ENCODE measurements at places on chromosomes 4 and X.

DNA sequence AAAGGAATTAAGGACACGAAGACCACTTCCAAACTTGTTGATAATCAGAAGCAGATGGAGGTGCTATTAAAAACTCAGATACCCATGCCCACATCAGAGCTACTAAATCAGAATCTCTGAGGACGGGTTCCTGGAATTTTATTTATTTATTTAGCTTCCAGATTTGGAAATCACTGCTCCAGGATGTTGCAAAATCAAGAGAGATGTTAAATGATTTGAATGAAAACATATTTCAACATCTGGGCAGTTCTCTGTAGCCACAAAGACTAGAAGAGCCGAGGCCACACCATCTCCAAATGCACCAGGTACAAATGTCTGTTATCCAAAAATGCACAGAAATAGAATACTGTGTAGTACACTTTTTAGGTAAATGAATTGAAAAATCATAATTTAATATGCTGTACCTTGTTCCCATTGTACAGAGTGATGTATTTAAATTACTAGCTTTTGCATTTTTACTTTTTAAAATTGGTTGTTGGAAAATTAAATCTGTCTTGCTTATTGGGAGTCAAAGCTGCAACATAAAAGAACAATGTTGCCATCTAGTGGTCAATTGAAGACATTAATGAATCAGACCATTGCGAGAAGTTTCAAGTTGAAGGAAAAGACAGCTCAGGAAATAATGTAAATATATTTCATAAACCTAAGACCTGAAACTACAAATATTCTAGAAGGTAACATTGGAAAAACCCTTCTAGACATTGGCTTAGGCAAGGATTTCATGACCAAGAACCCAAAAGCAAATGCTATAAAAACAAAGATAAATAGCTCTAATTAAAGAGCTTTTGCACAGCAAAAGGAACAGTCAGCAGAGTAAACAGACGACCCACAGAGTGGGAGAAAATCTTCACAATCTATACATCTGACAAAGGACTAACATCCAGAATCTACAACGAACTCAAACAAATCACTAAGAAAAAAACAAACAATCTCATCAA lies 151.3 kb upstream of the TTC29 start:
- DNase-seq = no peak

DNA sequence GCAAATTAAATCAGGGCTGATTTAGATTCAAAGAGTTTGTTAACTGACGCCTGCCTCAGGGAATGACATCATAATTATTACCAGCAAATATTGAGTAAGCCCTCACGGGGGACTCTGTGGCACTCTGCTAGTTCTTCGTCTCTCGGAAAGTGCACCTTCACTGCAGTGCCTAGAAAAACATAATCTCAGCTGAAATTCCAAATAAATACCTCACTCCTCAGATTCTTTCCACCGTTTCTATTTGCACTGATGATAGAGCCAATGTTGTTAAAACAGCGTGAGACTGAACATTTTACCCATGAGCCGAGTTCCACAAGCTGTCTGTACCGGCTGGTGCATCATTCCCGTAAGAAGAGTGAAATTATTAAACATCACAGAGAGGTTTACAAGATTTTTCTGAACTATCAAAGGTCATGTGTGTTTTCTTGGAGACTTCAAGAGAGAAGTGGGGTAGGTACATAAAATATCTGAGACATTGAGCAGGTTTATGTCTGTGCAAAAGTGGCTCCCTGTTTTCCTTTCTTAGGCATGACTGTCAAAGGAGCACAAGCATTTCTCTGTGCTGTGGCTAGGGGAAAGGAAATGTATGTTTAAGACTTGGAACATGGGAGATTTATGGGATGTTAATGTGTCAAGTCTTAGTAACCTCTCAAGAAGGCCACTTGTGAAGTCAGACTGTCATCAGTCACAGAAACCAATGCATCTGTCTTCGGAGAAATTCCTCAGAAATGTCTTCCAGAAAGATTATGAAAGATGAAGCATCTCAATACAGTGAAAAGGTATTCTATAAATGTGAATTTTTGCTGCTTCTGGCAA lies 119.6 kb downstream of the CBLL2 start:
- DNase-seq = no peak

GRCh38 chrX:43808231-43808630 lies 74.0 kb downstream of the MAOB start:
- DNase-seq = no peak

GRCh38 chr4:181671672-181672071 lies 571.5 kb upstream of the TENM3 start:
- no peak for DNase-seq

DNA sequence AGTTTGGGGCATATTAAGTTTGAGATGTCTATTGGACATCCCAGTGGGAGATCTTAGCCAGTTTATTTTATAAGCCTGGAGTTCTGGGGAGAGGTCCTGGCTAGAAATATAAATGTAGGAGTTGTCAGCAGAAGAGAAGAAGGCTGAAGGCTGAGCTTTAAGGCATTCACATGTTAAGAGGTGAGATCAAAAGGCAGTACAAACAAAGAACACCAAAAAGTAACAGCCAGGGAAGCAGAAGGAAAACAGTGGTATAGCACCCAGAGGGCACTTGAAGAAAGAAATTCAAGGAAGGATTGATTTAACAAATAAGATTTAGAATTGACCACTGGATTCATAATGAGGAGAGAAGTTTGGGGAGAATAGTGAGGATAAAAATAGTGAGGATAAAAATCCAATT lies 141.2 kb upstream of the ATOH1 start:
- DNase-seq = no peak

- no peak for DNase-seq
Measured at GRCh38 chr4:10104211-10104990, 12.2 kb downstream of the WDR1 start.

DNA sequence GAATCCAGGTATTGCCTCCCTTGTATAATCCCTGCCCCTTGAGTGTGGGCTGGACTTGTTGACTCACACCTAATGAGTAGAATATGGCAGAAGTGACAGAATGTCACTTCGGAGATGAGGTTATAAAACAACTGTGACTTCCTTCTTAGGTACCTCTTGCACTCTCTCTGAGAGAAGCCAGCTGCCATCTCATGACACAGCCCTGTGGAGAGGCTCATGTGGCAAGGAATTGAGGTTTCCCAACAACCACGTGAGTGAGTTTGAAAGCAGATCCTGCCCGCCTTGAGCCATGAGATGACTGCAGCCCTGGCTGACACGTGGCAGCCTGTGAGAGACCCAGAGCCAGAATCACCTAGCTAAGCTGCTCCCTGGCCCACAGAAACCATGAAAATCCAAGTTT lies 13.5 kb downstream of the ASB11 start:
- no peak for DNase-seq

GRCh38 chr4:8442596-8443358 lies 2.2 kb downstream of the TRMT44 start:
- DNase-seq = no peak

DNA sequence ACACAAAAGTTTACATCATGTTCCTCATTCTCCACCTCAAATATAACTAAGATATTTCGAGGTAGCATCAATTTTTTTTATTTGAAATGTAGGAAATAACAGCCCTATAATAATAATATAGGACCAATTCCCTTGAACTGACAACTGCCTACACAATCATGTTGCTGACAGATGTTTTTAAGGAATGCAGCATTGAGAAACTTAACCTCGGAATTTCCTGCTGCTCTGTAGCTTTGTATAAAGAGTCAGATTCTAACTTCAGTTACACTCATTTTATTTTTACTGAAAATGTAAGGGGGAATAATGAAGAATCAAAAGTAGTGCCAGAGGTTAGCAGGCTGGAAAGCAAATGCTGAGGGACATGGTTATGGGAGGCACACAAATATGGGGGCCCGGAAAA lies 235.8 kb downstream of the RBMX2 start:
- no peak for DNase-seq

GRCh38 chr4:35926788-35927187 lies 317.5 kb downstream of the ARAP2 start:
- DNase-seq = no peak

- DNase-seq = no peak
Measured at GRCh38 chr4:147924604-147925412, 192.9 kb downstream of the ARHGAP10 start.

- DNase-seq = no peak
Measured at GRCh38 chrX:72554448-72555140, 18.0 kb downstream of the HDAC8 start.

DNA sequence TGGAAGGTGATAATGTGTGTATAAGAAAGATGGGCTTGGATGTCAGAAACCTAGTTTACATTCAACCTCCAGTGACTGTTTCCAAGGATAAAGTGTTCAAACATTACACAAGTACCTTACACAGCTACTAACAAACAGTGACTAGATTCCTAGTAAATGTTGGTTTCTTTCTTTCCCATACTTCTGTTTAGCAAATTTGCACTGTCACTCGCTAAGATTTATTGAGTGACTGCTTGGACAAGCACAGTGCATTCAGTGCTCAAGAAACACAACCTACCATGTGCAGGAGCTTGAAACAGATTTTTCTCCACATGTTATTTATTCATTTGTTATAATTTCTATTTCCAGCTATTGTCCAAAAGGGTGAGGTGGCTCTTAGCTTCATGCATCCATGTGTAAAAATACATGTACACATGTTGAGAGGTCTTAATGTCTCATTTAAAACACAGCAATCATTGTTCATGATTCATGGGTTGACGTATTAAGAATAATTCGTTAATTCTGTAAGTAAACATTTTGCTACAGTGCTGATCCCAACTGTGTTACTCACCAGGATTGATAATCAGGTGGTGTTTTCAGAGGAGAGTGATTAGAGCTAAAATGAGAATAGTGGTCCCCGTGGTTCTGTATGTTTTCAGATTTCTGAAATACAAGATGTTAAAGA lies 153.0 kb downstream of the DCLK2 start:
- no peak for DNase-seq
